ENCODE measurements at places on chromosomes 2 and 18. TPM values are rescaled to one million over a fixed set of nuclear protein-coding genes. Genes with fewer than 3 reads are reported as not detected.

Gene MTIF2
- 32.1 TPM for polyA plus RNA-seq

Gene SKA1
- polyA plus RNA-seq = 3.8 TPM

Gene ALK
- not detected for polyA plus RNA-seq

Gene ELOA2
- polyA plus RNA-seq = not detected

Gene VWA3B
- not detected for polyA plus RNA-seq

Gene CRYBA2
- not detected for polyA plus RNA-seq

Gene EML6
- polyA plus RNA-seq = 17.2 TPM

Gene SAG
- polyA plus RNA-seq = not detected

Gene CRYGC
- polyA plus RNA-seq = 0.20 TPM

Gene NLRC4
- 0.29 TPM for polyA plus RNA-seq

Gene DSG4
- polyA plus RNA-seq = 0.07 TPM

Gene NR4A2
- 0.13 TPM for polyA plus RNA-seq

Gene LGALSL
- 20.0 TPM for polyA plus RNA-seq

Gene SALL3
- polyA plus RNA-seq = not detected

Gene SNED1
- 0.35 TPM for polyA plus RNA-seq

Gene ORC4
- polyA plus RNA-seq = 26.4 TPM

Gene COLEC12
- 0.11 TPM for polyA plus RNA-seq

Gene ASB18
- polyA plus RNA-seq = not detected

Gene ABCG5
- polyA plus RNA-seq = 38.8 TPM

Gene HOXD8
- not detected for polyA plus RNA-seq

Gene STEAP3
- polyA plus RNA-seq = 10.2 TPM

Gene CCDC74B
- 0.12 TPM for polyA plus RNA-seq

Gene GPBAR1
- 0.09 TPM for polyA plus RNA-seq

Gene NPAS2
- 48.9 TPM for polyA plus RNA-seq

Gene ANKRD29
- 0.05 TPM for polyA plus RNA-seq

Gene PLCL1
- polyA plus RNA-seq = not detected

Gene MC2R
- polyA plus RNA-seq = not detected

Gene UGT1A3
- 0.39 TPM for polyA plus RNA-seq

Gene RAB6C
- not detected for polyA plus RNA-seq

Gene C2orf81
- polyA plus RNA-seq = 0.17 TPM

Gene ERBB4
- polyA plus RNA-seq = 0.04 TPM

Gene FBXO15
- 0.12 TPM for polyA plus RNA-seq

Gene POTEI
- polyA plus RNA-seq = 0.33 TPM
